ENCODE measurements at places on chromosomes 12 and 14.

DNA sequence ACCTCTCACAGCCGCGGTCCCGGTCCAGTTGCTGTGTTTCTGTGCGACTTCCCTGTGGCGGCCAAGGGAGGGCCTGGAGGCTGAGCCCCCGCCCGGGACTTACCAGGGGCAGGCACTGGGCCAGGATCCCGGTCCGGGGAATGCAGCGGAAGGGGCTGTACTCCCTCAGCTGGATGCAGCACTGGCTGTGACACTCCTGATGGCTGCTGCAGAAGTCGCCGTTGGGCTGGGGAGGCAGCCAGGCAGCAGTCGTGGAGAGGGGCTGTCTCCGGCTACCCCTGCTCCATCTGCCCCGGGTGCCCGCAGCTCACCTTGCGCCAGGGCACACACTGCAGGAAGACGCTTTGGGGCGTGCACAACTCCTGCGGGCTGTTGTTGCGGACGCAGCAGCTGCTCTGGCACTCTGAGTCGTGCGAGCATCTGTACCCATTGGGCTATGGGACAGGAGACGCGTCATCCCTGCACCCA lies 6.2 kb downstream of the LRCOL1 start:
- DNase-seq: no peak

GRCh38 chr14:36626151-36626550 lies 35.5 kb upstream of the PAX9 start:
- DNase-seq: no peak

DNA sequence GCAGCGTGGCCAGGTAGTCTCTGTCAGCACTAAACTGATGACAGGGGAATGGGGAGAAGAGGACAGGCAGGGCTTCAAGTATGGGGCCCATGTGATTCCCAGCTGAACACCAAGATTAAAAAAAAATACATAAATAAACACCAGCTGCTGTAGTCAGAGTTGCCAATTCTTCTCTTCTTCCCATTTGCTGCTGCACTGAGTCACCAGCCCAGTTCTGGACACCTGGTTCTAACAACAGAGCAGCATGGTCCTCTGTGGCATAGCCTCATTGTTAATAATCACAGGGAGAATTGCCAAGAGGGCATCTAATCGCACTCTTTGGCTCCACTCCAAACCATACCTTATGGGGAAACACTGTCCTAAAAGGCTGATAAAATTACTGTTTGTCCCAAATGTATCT lies 15.1 kb downstream of the PPM1H start:
- DNase-seq: no peak

GRCh38 chr12:31214626-31215517 lies 111.1 kb downstream of the SINHCAF start:
- DNase-seq: no peak

DNA sequence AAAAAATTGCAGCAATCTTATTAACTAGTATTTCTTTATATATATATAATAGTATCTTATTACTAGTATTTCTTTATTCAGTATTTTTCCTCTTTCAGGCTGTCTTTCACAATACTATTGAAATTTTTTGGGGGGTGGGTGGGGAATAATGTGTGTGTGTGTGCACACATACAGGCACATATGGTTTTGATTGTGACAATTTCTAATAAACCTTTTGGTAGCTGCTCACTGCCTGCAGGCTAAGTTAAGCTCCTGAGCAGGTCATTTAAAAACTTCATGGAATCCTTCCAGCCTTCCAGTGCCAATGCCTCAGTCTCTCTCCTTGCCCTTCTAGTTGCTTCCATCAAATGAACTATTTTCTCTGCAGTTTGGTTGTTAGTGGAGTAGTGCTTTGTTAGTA lies 490.1 kb downstream of the PCNX1 start:
- no peak for DNase-seq

GRCh38 chr12:120227233-120228040 lies 26.5 kb upstream of the RPLP0 start:
- no peak for DNase-seq

DNA sequence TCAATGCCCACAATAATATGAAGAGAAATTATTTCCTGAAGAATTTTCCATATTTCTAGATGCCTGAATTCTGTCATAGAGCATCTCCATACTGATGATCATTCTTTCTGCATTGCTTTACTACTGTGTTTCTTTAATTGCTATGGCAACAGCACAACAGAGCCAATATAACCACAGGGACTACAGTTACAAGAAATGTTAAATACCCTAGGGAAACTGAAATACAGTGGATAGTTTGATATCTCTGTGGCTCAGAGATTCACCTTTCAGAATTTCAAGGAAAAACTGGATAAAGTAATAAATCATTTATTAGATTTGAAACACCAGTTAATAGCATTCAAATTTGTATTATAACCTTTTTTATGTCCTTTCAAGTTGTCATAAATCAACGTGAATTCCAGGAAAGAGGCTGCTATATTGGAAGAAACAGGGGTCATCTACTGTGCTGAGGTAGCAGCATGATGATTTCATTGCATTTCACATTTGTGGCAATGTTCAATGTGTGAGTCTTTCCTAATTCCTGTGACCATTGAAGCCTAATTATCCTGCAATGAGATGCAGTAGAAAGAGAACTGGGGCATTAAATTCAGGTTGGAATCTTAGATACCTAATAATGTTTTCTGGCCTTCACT lies 267.1 kb downstream of the LRFN5 start:
- DNase-seq: no peak

GRCh38 chr12:102478405-102479098 lies 1.8 kb downstream of the IGF1 start:
- DNase-seq: peak; percentile 3
